ENCODE measurements at places on chromosomes 2 and 18.
A peak's percentile ranks its signal among the peaks of the same experiment; 100 is the strongest.

DNA sequence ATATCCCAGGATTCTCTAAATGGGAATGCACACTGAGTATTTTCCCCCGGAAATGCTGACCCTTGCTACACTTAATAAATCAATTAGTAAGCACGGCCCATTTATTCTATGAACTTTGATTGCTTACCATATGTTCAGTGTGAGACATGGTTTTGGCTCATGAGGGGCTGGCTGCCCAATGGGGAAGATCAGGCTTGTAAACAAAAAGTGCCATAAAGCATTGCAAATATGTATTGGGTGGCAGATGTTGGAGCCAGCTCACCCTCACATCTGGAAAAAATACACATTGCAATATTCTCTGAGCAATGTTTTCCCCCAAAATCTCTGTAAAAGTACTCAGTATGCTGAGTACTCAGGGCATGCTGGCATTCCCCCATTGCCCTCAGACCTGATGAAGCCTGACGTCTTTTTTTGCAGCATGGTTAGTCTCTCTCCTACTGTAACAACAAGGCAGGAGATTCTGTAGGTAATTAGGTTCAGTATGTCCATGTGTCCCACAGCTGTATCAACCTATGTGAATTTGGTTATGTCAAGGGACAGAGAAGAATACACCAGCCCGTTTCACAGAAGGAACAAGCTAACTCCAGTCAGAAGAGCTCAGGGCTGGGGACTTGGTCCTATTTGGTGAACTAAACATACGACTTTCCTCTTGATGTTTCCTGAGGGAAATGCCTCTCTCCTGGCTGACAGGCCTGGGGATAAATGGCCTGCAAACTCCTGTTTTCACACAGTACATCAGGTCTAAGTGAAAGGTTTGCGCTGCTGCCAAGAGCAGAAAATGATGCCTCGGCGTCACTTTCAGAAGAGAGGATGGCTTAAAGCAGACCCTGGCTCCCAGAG lies 202.4 kb downstream of the INSIG2 start:
- no peak for DNase-seq

- peak; percentile 14 for DNase-seq
Observed at GRCh38 chr2:216887138-216887537, 27.3 kb upstream of the TNP1 start.

GRCh38 chr2:219368690-219369191 lies 19.0 kb downstream of the DNPEP start:
- DNase-seq = no peak

DNA sequence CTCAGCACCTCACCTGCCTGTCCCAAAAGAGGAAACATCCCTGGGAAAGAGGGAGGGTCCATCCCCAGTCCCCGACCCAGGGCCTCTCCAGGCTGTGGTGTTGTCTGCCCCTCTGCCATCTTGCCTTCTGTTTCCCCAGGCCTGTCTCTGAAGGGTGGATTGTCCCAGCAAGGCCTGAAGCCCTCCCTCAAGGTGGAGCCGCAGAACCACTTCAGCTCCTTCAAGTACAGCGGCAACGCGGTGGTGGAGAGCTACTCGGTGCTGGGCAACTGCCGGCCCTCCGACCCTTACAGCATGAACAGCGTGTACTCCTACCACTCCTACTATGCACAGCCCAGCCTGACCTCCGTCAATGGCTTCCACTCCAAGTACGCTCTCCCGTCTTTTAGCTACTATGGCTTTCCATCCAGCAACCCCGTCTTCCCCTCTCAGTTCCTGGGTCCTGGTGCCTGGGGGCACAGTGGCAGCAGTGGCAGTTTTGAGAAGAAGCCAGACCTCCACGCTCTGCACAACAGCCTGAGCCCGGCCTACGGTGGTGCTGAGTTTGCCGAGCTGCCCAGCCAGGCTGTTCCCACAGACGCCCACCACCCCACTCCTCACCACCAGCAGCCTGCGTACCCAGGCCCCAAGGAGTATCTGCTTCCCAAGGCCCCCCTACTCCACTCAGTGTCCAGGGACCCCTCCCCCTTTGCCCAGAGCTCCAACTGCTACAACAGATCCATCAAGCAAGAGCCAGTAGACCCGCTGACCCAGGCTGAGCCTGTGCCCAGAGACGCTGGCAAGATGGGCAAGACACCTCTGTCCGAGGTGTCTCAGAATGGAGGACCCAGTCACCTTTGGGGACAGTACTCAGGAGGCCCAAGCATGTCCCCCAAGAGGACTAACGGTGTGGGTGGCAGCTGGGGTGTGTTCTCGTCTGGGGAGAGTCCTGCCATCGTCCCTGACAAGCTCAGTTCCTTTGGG lies 47.2 kb downstream of the BOLA3 start:
- DNase-seq = no peak

DNA sequence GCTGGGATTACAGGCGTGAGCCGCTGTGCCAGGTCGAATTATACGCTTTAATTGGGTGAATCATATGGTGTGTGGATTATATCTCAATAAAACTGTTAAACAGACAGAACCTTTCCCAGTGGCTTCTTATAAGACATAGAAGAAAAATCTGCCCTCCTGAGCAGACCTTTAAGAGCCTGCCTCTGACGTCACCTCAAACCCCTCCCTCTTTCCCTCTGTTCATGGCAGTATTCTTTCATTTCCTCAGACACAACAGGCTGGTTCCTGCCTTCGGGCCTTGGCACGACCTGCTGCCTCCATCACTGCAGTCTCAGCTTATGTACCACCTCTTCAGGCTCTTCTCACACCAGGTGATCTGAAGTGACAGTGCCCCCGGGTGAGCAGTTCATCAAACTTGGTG lies 14.0 kb upstream of the PDIA6 start:
- no peak for DNase-seq

- no peak for DNase-seq
Observed at GRCh38 chr2:239599299-239599698, 198.5 kb upstream of the HDAC4 start.

DNA sequence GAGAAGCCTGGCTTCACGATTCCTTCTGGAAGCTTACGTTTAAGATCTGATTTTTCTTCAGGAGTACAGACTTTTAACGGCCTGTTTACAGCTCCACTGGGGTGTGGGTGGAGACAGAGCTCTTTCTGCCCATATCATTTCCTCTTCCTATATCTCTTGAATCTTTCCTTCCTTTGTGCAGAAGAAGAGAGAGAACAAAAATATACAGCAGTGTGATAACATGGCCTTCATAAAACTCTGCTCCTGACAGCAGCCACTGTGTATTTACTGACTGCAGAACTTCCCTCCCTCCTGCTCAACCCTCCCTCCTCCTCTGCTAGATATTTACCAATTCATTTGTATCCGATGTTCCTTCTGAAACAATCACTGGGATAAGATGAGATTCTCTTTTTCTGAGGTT lies 34.1 kb upstream of the REEP1 start:
- no peak for DNase-seq

GRCh38 chr2:10273215-10274175 lies 29.2 kb upstream of the HPCAL1 start:
- no peak for DNase-seq

DNA sequence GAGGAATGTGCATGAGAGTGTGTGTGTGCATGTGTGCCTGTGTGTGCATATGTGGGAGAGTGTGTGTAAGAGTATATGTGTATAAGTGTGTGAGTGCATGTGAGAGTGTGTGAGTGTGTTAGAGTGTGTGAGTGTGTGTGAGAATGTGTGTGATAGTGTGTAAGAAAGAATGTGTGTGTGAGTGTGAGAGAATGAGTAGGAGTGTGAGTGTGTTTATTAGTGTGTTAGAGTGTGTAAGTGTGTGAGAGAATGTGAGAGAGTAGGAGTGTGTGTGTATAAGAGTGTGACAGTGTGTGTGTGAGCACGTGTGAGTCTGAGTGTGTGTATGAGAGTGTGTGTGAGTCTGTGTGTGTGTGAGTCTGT lies 21.2 kb downstream of the GYPC start:
- DNase-seq = no peak

DNA sequence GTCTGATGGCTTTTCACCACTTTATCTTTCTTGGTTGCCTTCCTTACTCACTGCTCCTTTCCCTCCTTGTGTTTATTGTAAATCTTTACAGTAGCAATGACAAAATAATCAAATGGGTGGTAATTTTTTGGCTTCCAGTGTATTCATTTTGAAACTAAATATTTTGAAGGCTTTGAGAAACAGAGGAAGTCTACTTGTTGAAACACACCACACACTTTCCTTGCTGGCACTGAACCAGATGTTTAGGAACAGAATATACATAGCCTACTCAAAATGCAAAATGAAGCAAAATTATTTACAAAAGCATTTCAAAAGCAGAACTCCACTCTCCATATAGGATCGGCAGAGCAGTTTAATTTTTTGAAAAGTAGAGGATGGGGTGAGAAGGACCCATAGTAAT lies 189.8 kb downstream of the LTBP1 start:
- no peak for DNase-seq

Measured in SJCRH30 (cell line).